ENCODE measurements at places on chromosomes 11 and 22.

- no peak for DNase-seq
Measured at GRCh38 chr11:119964136-119965025, 173.5 kb downstream of the TRIM29 start.

GRCh38 chr11:77091146-77091940 lies 11.3 kb upstream of the OMP start:
- DNase-seq, result peak; percentile 74

GRCh38 chr11:59776210-59777066 lies 21.3 kb downstream of the STX3 start:
- DNase-seq, result no peak

DNA sequence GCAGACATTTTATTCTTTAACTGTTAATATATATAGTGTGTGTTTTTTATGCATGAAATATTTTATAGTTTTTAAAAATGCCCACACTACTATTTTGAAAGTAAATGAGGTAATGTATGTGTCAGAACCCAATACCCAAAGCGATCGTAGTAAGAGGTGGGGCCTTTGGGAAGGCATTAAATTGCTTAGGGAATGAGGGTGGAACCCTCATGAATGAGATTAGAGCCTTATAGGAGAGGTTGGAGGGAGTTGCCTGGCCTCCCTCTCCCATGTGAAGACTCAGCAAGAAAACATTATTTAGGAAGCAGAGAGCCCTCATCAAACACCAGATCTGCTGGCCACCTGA lies 11.1 kb downstream of the KLHL35 start:
- no peak for DNase-seq

- no peak for DNase-seq
Measured at GRCh38 chr11:44321059-44321458, 11.1 kb upstream of the ALX4 start.

- DNase-seq, result no peak
Measured at GRCh38 chr11:48050304-48050703, 69.9 kb downstream of the PTPRJ start.

DNA sequence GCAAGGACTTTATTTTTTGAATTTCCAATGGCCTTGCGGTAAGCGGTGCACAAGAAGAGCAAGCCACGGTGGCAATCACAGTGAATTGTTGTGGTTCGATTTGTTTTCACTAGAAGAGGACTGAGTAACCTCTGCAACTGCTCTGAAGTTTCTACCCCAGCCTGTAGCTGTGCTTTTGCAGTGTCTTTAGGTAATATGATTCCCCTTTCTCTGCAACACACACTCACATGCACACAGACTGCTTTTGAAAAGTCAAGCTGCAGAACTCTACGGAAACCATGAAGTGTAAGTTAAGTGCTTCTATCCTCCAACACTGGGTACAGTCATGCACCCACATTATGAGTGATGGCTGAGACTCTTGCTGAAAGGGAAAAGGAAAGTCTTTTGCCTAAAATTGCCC lies 38.4 kb downstream of the CD44 start:
- no peak for DNase-seq

GRCh38 chr11:116576526-116576925 lies 196.3 kb downstream of the BUD13 start:
- DNase-seq, result no peak

DNA sequence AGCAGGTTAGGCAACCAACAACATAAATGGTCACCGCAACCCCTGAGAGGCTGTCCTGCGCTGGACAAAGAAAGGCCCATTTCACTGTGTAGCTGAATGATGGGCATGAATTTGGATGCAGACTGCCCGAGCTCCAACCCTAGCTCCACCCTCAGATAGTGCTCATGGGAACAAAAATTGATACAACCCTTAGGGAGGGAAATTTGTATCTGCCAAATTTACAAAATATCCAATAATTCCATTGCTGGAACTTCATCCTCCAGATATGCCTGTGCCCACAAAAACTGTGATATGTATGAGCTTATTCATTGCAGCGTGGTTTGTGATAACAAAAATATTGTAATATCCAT lies 2.0 kb downstream of the MS4A8 start:
- DNase-seq, result no peak

GRCh38 chr11:120974466-120974865 lies 49.4 kb upstream of the TBCEL start:
- no peak for DNase-seq

- DNase-seq, result no peak
Measured at GRCh38 chr22:23184764-23185113, 4.4 kb downstream of the BCR start.

DNA sequence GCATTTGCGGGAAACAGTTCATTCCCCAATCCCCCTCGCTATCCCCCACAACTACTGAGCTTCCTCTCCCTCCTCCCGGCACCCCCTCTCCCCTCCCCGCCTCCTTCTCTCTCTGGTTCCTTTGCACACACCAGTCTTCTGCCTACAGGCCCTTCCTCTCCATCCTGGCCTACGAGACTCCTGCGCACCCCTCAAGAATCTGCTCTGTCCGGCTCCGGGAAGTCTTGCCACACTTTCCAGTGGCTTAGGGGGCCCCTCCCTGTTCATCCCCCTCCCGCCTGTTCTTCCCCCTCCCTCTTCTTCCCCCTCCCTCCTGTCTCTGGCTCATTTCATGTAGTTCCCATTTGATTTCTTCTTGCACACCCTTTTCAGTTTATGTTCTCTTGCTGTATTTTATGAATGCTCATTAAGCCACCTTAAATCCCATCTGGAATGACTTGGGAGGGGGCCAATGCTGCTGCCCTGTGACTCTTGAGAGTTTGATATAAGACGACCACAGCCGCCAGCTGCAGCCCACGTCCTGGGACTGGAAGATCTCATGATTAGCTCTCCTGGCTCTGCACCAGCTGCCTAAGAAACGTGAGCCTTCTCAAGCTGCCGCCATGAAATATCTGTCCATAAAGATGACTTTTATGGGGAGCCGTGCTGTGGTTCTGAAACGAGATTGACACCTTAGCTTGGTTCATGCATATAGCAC lies 50.9 kb downstream of the RPS6KA4 start:
- no peak for DNase-seq

GRCh38 chr22:36360871-36361383 lies 26.8 kb downstream of the MYH9 start:
- no peak for DNase-seq

DNA sequence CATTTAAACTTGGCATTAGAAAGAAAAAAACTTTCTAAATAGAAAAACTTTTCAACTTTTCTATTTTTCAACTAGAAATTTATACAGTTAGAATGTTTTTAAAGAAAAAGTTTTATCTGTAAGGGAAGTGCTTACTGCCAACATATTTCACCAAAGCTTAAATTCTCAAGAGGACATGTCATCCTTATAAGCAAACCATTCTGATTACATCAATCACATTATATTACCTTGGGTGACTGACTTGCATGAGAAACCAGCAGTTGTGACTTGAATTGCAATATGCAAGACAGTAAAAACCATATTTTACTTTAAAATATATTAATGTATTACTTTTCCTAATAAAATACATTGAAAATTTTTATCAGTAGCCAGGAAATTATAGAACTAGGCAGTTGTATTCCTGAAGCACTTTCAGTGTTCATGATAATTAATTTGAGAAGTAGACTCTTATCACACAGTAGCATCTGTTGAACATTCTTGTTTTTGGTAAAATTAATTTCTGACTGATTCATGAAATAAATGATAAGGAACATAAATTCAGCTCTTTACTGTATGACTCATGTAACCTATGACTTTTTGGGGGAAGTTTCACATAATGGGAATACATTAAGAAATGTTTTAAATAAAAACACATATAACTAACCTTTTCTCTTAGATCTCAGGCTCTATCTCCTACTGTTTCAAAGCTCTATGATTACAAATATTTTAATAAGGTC lies 345.0 kb upstream of the CCDC179 start:
- no peak for DNase-seq

- no peak for DNase-seq
Measured at GRCh38 chr11:115437902-115438575, 66.2 kb downstream of the CADM1 start.

Measured in stimulated activated CD4-positive, alpha-beta T cell treated with anti-CD3 and anti-CD28 coated beads, Interleukin-15, amount 100 ng/mL, for 1 hour (primary cell).